ENCODE measurements at places on chromosomes 16 and 17.
A peak's percentile ranks its signal among the peaks of the same experiment; 100 is the strongest.

GRCh38 chr16:50473356-50473945 lies 74.7 kb upstream of the NKD1 start:
- no peak for DNase-seq

- peak; percentile 51 for DNase-seq
Observed at GRCh38 chr17:50479522-50480141, 972 bp downstream of the RSAD1 start.

DNA sequence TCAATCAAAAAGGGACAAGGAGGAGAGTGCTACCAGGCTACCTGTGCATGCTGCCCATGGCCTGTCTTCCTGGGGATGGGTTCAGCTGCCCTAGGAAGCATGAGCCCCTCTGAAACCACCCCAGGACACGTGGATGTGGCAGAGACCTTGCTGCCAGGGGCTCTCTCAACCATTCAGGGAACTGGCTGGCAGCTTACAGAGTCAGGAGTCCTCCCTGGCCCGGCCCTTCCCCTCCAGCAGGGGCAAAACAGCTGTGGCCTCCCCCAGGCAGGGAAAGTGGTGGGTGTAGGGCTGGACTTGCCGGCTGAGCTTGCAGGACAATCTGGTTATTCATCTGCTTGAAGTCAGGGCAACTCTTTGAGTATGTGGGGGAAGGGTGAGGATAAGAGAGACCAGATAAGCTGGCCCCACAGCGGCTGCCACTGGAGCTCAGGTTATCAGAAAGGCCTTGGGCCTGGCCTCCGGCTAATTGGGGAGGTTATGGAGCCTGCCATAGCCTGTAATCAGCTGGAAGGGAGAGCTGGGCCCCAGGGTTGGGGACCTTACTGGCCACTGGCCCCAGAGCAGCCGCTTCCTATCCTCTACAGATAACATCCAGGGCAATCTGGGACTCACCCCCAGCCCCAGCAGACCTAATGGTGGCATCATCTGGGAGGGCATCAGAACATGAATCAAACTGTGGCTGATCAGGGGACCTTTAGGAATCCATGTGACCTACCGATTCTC lies 5.6 kb upstream of the TBX2 start:
- no peak for DNase-seq

- DNase-seq = no peak
Observed at GRCh38 chr16:10576390-10577304, 3.8 kb downstream of the EMP2 start.

DNA sequence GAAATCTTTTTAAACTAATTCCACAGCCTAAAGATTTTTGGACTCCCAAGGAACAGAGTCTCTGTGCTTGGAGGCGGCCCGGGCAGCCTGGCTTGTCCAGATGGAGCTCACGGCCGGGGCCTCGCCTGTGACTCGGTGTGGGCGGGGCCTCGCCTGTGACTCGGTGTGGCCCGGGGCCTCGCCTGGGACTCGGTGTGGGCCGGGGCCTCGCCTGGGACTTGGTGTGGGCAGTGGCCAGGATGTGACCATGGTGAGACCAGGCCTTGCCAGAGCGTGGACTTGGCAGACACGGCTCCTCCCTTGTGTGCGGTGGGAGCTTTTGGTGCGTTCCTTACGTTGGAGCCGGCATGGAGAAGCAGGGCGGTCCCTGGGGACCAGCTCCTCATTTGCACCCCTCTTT lies 92.3 kb downstream of the METRNL start:
- DNase-seq = no peak

DNA sequence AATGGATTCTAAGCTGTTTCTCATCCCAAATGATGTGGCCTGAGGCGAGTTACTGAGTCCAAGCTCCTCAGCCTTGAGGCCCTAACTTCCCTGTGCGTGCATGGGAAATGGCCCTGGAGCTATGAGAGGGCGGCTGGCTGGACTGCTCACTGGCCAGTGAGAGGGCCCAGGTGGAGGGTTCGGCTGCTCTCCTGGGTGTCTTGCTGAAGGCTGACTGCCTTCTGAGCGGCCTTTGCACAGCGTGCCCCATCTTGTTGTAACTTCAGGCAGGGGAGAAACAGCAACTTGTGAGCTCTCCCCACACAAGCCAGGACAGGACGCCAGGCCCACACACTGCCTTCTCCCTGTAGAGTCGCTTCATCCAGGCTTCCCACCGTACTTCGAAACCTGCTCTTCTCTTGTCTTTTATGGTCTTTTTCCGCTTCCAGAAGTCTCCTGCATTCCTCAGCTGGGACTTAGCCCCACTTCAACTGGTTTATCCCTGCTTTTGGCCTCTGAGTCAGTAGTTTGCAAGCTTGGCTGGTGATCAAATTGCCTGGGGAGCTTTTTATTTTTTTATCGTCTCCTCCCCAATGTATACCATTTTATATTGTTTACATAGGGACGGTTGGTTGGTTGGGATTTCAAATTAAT lies 13.3 kb downstream of the CDH3 start:
- no peak for DNase-seq

DNA sequence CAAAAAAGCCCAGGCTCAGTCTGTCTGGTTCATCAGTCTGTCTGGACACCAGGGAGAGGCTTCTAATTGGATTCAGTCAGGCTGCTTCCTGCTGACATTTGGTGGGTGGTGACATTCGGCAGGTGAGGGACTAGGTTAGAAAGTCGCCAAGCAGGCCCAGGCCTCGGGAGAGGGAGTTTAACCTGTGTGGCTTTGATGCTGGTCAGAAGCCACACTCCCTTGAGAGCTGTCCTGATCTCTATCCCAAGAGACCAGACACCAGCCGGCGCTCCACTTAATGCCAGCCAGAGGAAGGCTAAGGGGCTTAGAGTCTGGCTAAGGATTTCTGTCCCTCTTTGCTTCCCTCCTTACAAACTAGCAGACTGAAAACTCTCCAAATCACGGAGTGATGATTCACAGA lies 135.0 kb downstream of the GSG1L start:
- DNase-seq = no peak

- DNase-seq = no peak
Observed at GRCh38 chr17:79706931-79707850, 23.6 kb upstream of the ENPP7 start.

- peak; percentile 61 for DNase-seq
Observed at GRCh38 chr16:89909777-89910716, 8.6 kb upstream of the MC1R start.

DNA sequence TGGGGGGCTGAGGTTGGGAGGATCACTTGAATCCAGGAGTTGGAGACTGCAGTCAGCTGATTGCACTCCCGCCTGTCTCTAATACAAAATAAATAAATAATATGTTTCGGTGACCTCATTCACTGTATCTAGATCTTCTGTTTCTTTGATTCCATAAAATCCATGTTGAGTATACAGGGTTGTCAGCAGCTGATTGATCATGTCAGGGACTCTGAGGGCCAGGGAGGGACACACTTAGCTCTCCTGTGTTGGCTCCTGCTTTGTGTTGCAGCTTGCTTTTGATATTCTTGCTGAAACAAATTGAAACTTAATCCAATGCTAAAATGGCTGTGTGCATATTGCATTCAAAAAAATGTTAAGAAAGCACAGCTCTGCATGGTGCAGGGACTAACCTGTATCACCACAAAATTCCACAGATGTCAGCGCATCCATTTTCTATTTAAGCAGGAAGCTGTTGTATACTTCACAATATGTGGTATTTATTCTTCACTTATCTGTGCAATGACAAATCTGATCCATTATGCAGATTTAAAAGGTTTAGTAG lies 454.5 kb downstream of the CDH11 start:
- DNase-seq = no peak

DNA sequence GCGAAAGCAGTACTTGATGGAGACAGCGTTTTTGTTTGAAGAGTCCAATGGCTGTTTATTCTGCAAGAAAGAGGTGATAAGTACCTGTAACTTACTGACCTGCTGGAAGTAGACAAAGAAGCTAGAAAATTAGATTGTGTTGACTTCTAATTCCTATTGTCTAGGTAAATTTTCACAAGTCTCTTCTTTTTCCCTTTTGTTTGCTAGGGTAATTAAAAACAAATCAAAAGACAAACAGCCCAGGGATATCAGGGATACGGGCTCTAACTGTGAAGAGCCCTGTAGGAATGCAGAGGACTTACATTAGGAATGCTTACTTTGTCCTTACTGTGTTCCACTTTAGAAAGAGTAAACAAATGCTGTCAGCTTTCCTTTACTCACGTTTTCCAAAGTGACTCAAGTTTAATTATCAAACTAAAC lies 7.0 kb downstream of the PSME3IP1 start:
- no peak for DNase-seq

DNA sequence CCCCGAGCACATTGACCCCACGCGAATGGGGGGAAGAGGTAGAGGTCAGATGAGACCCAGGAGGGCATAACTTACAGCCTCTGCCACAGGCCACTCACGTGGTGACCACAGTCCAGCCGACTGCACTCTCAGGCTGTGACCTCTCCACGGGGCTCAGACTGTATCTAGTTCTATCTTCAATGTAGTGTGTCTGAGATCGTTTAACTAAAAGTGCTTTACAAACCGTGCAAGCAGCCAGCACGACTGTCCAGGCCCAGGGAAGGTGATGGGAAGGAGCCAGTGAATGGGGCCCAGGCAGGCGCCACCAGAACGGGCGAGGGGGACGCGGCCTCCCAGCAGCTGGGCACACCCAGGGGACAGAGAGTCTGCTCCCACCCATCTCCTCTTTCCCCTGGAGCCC lies 108.6 kb downstream of the ANKRD11 start:
- DNase-seq = no peak

GRCh38 chr17:15456972-15457722 lies 10.3 kb downstream of the CDRT4 start:
- DNase-seq = no peak

DNA sequence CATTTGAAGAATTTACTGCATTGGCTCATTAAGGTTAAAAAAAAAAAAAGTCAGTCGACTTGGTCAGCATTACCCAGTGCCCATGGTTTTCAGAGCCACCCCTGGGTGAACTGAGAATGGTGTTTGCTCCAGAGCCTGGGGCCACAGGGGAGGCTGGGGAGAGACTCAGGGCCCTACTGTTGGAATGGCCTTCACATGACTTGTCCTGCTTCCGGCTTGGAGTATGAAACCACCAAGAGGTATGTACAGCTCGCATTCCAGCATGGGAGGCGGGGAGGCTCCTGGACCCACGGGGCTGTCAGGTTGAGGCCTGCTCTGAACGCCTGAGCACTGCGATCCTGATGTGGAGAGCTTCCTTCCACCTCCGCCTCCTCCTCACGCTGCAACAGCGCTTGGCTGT lies 36.8 kb downstream of the MSI2 start:
- no peak for DNase-seq

- DNase-seq = no peak
Observed at GRCh38 chr17:36498560-36499300, 12.2 kb downstream of the ZNHIT3 start.

DNA sequence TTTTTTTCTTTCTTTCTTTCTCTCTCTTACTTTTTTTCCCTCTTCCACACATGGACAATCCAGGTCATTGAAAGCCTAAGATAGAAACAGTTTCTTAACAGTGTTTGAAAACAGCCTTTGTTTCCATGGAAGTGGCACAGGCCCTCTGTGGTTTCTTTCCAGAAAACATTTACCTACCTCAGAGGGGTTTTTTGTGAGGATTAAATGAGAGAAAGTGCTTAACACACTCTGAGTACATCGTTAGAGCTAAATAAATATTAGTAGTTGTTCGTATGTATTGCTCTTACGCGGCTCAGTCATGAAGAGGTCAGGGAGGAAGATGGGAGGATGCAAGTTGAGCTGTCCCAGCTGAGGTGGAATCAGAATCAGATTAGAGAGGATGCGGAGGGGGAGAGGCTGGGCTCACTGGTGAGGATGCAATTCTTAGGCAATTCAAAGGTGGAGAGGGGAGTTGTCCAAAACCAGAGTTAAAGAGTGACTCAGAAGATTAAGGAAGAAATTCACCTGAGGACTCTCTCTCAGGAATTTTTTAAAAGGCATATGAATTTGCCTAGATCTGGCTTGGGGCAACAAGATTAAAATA lies 345.4 kb downstream of the PMP22 start:
- no peak for DNase-seq

GRCh38 chr16:80231888-80232287 lies 308.9 kb upstream of the DYNLRB2 start:
- no peak for DNase-seq

DNA sequence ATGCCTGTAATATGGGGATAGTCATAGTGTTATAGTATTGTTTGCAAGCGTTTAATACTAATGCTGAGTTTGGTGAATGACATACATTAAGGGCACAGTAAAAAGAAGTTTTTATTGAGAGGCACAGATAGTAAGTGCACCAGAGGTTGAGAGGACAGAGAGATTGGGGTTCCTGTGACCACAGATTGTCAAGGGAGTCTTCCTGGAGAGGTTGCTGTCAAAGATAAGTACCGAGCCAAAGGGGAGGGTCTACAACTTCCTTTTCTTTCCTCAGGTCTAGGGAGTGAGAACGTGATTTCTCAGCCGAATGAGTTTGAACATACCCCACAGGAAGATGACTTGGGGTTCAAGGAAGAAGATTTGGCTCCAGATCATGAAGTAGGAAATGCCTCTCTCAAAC lies 1.8 kb downstream of the ZNF48 start:
- no peak for DNase-seq

GRCh38 chr16:75262104-75262799 lies 10.8 kb upstream of the BCAR1 start:
- DNase-seq = no peak

GRCh38 chr17:44807817-44808155 lies 22.3 kb downstream of the GJC1 start:
- no peak for DNase-seq

GRCh38 chr16:57785385-57785784 lies 16.9 kb downstream of the KIFC3 start:
- DNase-seq = no peak

- no peak for DNase-seq
Observed at GRCh38 chr16:86734543-86735460, 156.5 kb downstream of the FOXL1 start.

- DNase-seq = no peak
Observed at GRCh38 chr17:64503341-64503740, 2.7 kb downstream of the DDX5 start.

DNA sequence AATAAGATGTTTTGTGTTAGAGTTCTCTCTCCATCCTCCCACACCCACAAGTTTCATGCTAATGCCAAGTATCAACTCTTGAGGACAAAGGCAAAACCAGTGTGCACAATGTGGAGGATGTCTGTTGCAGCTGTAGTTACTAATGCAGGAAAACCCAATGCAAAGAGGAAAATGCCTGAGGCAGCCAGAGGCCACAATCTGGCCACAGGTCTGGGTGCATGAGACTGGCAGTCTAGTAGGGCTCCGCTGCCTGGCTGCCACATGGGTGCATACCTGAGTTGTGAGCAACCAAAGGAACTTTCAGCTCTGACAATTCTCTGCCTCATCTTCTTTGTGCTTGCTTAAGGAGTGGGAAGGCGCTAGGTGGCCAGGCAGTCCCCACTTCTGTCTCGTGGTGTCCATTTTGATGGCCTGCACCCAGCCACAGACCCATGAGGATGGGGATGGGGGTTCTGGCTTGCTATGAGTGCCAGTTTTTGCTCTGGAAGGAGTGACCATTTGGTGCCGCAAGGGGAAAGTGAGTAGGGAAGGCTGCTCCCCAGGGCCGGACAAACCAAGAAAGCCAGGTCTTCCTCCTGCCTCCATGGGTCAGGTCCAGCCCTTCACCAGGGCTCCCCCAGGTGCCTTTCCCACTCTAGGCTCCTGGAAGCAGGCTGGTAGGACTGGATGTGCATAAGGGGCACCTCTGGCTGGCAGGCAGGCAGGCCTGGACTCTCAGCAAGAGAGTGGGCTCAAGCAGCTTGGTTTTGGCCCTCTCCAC lies 4.2 kb upstream of the GFOD2 start:
- no peak for DNase-seq

All from effector CD4-positive, alpha-beta T cell (primary cell).